ENCODE measurements at places on chromosomes 2 and 18. TPM values are rescaled to one million over a fixed set of nuclear protein-coding genes. Genes with fewer than 3 reads are reported as not detected.

GRCh38 chr2:41595240-41595639, 452.6 kb upstream of the PKDCC start:
- no peak for DNase-seq

DNA sequence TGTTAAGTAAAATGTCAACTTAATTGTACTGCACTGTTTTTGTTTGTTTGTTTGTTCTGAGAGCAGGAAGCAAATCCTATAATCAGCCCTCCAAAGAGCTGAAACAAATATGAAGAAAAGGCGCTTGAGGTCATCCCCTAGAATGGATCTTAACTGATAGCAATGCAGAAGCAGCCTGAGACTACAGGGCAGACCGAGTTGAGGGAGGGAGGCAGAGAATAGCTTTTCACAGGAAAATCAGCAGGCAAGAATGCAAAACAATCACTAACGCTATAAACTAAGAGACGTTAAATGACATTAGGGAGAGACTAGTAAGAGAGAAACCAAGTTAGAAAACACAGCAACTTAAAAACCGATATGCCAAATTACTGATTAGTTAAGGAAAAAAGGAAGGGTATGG, 37.2 kb downstream of the GALNT1 start:
- DNase-seq, result no peak

DNA sequence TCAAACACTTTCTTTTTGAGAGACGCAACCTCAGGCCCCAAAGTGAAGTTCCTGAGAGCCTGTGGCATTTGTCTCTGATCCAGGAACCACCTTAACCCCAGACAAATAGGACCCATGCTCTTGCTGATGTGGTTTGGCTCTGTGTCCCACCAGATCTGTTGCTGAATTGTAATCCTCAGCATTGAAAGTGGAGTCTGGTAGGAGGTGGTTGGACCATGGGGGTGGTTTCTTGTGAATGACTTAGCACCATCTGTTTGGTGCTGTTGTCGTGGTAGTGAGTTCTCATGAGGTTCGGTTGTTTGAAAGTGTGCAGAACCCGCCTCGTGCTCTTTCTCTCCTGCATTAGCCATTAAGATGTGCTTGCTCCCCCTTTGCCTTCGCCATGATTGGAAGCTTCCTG, 252.6 kb downstream of the FAM210A start:
- DNase-seq, result no peak

DNA sequence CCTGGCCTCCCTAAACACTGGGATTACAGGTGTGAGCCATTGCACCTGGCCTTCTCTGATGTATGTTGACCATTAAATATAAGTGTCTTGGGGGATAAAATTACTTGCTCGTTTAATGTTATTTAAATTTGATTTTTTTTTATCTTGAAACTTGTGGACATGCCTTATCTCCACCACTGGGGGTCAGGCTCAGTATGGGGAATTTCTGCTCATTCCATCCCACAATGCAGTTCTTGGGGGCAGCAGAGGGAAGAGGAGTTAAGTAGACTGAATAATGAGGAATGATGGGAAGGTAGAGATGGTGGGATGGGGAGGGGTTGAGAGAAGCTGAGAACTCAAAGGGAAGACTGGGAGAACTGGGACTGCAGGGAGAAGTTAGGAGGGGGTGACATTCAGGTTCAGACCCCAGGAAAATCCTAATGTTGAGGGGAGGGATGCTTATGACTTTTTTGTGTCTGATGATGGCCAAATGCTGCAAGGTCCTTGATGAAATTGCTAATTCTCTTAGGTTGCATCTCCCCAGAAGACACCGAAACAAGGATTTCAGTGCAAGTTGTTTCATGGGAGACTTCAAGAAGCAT, 174.2 kb downstream of the MIB1 start:
- DNase-seq, result no peak

The SKA1 gene
- 0.44 TPM for total RNA-seq

The HOXD3 gene
- not detected for total RNA-seq

Measured in left ventricle myocardium inferior (tissue), 1 donor.